ENCODE measurements at places on chromosomes 5 and 9.

GRCh38 chr9:20095430-20096092 is 306.7 kb upstream of the SLC24A2 start:
- no peak for DNase-seq

- DNase-seq: no peak
These were observed 428.8 kb downstream of the BRINP1 start for GRCh38 chr9:118940473-118940872.

DNA sequence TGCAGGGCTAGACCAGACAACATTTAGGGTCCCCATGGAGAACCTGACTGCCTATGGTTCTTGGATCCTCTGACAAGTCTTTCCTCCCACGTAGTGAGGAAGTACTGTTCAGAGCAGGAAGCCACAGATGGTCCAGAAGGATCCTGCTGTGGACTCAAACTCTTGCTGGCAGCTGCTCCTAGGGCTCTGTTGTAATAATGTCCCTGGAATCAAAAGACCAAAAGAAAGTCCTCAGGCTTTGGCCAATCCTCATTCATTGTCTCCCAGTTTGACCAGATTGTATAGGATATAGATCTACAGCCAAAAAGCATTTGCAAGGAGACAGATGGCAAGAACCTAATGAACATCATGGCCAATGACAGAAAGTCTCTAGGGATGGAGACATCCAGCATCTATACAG is 53.9 kb downstream of the SEMA6A start:
- DNase-seq: no peak

GRCh38 chr5:54644226-54644625 is 126.7 kb downstream of the SNX18 start:
- no peak for DNase-seq

DNA sequence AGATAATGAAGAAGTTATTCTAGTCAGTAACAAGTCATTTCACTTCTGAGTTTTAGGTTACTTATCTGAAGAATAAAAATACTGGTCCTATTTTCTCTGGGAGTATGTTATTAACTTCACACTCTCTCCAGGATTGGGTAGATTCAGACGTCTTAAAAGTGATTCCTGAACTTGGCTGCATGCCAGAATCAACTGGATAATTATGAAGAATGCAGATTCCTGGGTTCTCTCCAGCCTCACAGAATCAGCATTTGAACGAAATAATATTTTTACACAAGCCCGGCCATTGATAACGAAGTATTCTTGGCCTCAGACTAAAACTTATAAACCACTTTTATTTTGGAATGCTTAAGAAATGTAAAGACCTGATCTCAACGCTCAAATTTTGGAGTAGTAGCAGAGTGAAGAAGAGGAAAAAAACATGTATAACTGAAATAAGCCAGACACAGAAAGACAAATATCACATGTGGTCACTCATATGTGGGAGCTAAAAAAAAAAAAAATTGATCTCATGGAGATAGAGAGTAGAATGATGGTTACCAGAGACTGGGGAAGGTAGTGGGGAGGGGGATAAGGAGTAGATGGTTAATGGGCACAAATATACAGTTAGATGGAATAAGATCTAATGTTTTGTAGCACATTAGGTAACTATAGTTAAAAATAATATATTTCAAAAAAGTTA is 507.3 kb downstream of the ISL1 start:
- no peak for DNase-seq

DNA sequence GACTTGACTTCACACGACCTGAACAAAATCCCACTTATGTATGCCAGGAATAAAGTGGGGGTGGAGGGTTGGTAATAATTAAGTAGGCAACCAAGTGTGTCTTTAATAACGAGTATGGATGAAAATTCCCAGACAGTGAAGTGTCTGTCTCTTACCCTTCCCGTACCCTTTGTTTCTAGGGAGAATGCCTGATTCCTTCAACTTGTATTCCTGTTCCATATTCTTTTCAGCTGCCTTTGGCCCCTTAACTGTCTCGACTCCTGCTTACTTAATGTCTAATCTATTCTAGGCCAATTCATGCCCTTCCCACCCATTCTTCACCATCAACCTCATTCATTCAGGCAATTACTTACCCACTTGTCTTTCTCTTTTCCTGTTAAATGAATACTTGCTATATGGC is 380.5 kb downstream of the RAB3C start:
- no peak for DNase-seq

GRCh38 chr9:119802133-119802532 is 432.9 kb upstream of the BRINP1 start:
- DNase-seq: no peak

DNA sequence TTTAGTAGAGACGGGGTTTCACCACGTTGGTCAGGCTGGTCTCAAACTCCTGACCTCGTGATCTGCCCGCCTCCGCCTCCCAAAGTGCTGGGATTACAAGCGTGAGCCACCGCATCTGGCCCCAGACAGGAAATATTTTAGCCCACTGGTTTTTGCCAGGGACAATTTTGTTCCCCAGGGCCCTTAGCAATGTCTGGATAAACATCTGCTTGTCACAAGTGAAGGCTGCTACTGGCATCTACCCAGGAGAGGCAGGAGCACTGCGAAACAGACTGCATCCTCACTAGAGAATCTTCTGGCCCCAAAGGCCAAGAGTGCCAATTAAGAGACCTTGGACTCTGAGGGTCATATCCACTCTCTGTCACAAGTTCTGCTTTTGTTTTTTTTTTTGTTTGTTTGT is 2.4 kb upstream of the TPRN start:
- DNase-seq: no peak

DNA sequence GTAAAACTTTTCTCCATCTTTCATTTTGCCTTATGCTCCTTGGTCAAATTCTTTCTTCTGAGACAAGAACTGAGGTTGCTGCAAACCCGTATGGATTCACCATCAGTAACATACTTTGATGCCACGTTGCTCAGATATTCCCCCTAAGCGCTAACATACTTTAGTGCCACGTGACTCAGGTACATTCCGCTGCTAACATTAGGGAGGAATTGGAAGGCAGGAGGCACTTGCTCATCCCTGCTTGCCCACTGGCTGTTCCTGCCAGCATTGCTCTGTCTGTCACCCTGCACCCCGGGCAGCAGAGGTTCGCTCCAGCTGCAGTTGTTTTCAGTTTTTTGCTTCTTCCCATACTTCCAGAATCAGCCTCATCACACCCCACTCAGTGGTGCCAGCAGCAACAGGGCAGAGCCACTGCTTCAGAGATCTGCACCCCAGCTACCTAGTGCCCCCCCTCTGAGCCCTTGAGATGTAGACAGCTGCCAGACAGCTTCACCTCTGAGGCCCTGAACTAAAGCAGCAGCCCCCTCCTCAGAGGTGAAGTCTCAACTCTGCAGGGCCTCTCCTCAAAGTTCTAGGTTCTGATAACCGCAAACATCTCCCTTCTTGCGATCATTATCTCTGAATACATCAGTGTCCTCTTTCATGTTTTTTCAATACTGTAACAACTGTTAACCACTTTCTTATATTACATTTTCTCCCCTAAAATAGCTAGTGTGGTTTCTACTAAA is 228.0 kb upstream of the KIF2A start:
- no peak for DNase-seq

DNA sequence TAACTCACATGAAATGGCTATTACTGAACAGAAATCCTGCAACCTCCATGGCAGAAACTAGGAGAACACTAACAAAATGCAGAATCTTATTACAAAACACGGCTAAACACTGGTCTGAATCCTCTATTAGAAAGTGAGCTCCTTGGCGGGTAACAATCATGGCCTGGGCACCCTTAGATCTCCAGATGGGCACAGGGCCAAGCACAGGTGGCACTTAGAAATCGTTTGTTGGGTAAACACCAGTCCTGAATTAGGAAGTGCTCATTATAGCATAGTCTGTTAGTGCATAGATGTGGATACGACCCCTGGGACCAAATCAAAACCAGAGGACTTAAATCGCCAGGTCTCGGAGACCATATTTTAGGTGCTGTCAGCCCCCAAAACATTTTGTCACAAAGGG is 14.4 kb downstream of the VDAC1 start:
- no peak for DNase-seq

- DNase-seq: no peak
These were observed 35.8 kb upstream of the MVB12B start for GRCh38 chr9:126290871-126291270.

DNA sequence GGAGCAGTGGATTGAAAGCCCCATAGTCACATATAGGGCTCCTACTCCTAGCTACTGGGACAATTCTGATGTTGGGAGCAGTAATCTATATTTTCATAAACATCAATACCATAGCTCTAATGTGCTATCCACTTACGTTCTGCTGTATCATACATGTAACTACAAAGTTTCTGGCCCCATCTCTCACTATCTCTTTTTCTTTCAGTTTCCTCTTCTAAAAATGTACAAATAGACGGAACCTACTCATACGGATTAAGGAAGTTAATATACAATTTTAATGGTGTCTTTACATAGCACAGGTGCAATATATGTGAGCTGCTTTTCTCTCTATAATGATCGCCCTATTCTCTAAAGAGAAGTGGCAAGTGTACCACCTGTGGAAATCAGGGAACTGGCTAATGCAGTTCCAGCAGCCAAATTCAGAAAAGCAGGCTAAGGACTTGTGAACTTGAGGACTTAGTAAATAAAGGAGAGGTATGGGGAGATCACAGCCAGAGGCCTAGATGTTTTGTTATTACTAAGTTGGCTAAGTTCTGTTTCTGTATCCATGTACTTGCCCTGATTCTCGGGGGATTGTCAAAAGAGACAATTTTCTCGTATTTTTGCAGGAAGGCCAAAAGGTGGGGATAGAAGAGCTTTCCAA is 1021.9 kb downstream of the CDH12 start:
- no peak for DNase-seq

DNA sequence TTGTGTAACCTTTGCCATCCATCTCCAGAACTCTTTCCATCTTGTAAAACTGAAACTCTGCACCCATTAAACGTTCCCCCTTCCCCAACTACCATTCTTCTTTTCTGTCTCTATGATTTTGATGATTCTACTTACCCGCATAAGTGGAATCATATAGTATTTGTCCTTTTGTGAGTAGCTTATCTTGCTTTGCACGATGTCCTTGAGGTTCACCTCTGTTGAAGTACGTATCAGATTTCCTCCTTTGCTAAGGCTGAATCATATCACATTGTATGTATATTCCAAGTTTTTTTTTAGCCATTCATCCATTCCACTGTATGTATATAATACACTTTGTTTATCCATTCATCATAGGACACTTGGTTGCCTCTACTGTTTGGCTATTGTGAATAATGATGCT is 2.9 kb upstream of the RNF130 start:
- no peak for DNase-seq

DNA sequence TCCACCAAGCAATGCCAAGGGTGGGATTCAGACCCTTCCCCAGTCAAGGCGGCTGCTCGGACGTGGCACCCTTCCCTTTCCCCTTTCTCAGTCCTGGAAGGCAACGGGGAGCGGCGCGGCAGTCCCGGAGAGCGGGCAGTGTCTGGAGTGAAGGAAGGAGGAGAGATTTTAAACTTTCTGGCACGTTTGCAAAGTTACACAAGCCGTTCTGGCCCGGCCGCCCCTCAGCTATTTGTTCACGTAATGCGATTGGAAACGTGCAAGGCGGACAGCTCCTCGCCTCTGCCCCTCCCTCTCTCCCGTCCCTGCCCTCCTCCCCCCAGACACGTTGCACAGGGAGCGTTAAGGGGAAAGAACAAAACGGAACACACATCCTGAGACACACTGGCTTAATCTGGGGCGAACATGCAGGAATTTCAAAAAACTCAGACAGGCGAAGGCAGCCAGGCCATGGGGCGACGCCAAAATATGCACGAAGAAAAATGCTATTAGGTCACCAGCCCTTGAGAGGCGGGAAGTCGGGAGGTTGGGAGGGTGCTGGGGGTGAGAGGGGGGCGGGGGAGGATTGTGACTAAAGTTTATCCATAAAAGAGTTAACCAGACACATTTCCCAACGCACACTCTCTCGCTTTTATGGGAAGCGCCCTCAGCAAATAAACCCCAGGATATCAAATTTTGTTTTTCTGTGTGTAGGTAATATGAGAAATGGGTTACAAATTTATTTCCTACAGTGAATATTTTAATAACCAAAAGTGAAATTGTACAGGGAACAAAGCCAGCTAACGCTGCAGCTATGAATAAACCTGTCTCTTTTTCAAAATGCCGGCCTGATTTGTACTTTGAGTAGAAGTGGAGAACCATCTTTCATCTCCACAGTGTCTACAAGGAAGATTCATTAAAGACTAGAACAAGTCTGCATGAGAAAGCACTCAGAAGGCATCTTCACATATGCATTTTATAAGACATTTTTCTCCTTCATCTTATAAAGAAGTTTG is at the start of gene LOX:
Gene LOX, minus strand, starts transcription at position 144 of the 995 bp plus-strand sequence. CDS start 274 bp downstream, outside the sequence.
- no peak for DNase-seq

DNA sequence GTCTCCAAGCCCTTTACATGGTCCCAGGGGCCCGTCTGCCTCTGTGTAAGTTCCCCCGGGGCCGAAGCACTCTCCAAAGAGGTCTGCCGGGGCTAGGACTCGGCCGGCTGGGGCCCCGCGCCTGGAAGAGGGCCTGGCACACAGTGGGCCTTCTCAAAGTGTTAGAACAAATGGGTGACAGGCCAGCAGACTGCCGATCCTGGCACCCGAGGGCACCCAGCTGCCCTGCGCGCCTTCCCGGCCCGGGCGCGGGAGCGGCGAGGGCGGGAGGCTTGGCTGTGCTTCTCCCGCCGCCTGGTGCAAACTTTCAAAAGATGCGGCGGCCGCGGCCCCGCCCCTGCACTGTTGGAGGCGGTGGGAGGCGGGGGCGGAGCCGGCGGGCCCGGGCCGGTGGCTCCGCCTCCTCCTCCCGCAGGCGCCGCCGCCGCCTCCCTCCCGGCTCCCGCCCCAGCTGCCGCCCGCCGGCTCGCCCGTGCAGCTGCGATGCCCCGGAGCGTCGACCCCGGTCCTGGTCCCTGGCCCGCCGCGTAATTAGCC is at the start of gene NEURL1B:
Gene NEURL1B, plus strand, starts transcription at position 442 of the 537 bp plus-strand sequence. CDS start 144 bp downstream, outside the sequence.
- peak; percentile 53 for DNase-seq
